ENCODE measurements at places on chromosomes 12 and 14.

DNA sequence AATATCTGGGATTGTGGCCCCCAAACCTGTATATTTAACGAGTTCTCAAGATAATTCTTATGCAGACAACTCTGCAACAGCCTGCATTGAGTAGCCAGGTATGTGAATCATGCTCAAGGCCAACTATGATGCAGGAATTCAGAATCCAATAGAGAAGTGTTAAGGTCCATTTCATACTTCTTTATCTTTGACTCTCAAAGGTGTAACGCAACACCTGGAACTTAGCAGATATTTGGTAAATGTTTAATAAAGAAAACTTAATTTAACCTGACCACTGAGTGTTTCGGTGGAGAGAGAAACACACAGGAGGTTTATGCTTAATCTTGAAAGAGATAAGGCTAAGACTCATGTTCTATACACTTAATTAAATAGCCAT, 156.5 kb upstream of the PLEKHG7 start:
- DNase-seq, result no peak

DNA sequence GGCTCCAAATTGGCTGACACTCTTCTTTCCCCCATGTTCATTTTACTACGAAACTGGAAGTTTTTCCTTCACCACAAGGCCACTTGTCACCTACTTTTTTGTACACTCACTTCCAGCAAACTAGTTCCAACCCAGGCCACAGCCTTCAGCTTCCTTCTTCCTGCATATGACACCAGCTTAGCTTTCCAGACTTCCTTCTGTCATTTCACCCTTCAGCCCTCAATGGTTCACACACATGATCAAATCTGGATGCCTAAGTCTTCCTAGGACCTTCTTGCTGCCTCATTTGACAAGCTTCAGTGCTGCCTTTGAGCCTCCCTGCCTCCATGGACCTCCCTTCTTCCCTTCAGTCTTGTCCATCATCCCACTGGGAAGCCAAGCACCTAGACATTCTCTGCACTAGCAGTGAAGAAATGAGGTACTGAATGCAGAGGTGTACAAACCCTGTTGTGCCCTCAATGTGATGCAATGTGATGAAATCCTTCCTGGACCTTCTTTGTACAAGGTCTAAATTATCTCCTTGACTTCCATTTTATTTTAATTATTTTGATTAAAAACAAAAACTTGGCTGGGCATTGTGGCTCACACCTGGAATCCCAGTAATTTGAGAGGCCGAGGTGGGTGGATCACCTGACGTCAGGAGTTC, 4.3 kb upstream of the REC8 start:
- no peak for DNase-seq

- DNase-seq, result no peak
Measured at GRCh38 chr12:110591451-110592051, 8.4 kb upstream of the PPTC7 start.

GRCh38 chr12:1213618-1214205, 222.7 kb downstream of the ERC1 start:
- no peak for DNase-seq

- no peak for DNase-seq
Measured at GRCh38 chr14:31560759-31561154, 447 bp upstream of the NUBPL start.

DNA sequence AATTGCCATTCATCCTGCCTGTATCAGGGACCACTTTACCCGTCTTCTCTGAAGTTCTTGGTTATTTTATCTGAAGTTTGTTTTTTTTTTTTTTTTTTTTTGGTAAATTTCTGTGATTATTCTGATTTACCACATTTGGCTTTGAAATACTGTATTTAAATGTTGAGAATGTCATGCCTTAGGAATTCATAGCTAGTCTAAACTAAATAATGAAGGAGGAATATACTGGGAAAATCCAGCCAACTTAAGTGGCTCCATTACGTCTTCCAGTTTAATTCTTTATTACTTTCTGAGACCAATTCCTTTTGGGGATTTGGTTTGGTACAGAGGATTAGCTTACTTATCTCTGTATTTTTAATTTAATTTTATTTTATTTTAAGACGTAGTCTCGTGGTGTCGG, 60.3 kb upstream of the KCNMB4 start:
- no peak for DNase-seq

DNA sequence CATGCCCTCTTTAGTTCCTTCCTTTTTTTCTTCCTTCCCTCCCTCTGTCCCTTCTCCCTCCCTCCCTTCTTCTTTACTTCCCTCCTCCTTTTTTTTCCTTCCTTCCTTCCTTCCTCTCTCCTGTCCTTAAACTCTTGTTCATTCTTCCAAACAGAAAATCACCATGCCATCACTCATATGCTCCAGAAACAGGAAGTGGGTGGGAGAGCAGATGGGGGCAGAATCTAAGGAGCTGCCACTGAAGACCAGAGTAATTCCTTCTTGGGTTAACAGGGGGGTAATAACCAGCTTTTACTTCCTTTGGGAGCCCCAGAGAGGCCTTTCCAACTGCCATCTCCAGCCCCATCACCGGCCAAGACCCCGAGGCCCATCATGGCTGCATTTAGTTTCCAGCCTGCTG, 51.2 kb downstream of the SVOP start:
- DNase-seq, result no peak

Measured in CD4-positive, alpha-beta T cell treated with Interleukin-6 at 100 ng/mL for 8 hours (primary cell).